Putamen (tissue), 1 donor: ENCODE measurements at places on chromosomes 4 and X.

GRCh38 chr4:41943506-41943905 lies 8.3 kb downstream of the TMEM33 start:
- no peak for DNase-seq

GRCh38 chrX:1821846-1822245 lies 207.0 kb downstream of the ASMT start:
- DNase-seq: no peak

GRCh38 chrX:150081076-150081475 lies 142.8 kb upstream of the EOLA2 start:
- DNase-seq: no peak

GRCh38 chr4:6371271-6371670 lies 101.1 kb downstream of the PPP2R2C start:
- DNase-seq: no peak

DNA sequence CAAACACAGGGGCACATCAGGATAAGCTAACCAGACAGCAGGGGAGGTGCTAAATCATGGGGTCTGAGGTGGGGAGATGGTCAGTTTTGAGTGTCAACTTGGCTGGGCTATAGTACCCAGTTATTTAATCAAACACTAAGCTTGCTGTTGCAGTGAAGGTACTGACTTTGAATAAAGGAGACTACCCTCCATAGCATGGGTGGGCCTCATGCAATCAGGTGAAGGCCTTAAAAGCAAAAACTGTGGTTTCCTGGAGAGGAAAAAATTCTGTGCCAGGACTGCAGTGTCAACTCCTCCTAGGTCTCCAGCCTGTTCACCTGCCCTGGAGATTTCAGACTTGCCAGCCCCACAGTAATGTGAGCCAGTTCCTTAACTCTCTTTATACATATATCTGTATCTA lies 12.6 kb upstream of the HSFX2 start:
- DNase-seq: no peak

DNA sequence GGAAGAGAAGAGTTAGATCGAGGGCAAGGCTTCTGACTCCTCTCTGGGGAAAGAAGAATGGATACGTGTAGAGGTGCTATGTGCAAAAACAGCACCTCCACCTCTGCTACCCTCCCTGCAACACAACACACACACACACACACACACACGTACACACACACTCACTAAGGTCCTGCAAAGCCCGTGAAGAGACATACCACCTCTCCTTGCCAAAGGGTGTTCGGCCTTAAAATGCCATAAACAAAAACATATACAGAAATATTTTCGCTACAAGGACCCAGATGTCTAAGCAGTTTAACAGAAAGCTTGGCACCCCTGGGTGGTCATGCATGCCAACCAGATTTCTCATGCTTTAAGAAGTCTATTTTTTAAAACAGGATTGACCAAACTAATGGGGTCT lies 1.5 kb downstream of the TIFA start:
- DNase-seq: no peak

- DNase-seq: no peak
These were observed 713.8 kb downstream of the RAB28 start for GRCh38 chr4:12770351-12770750.

DNA sequence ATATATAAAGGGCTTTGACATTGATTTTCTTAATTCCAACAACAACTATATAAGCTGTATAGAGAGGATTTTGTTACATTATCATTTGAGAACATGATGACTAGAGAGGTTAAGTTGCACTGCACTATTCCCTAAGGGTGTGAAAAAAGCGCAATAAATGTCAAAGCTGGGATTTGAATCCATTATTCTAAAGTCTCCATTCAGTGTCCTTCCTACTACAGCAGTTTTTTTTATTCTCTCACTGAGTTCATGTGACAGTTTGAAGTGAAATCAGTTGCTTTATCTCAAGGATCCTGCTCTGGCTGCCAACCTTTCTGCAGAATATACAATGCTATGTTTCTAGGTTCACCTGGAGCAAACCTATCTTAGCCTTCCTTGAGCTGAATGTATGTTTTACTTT lies 177.5 kb downstream of the ANKRD50 start:
- no peak for DNase-seq

DNA sequence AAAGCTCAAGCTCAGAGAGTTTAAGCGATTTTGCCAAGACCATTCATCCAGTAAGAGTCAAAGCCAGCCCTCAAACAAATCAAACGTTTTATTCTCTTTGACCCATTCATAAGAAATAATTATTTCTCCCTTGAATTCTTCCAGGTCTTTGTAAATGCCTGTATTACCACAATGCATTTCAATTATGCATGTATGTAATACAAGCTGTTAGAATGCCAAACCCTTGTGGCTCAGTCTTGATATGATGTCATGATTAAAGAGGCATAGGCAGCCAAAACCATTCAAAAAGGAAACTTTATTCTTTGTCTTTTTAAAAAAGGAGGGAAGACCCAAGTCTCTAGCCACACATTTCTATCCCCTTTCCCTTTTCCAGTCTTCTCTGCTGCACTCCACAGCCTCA lies 56.5 kb upstream of the PGM2 start:
- no peak for DNase-seq
